Left hindlimb (tissue), 1 donor: ENCODE measurements at places on chromosomes 4 and X.

GRCh38 chr4:1505511-1506460 is 99.5 kb upstream of the NKX1-1 start:
- no peak for DNase-seq

DNA sequence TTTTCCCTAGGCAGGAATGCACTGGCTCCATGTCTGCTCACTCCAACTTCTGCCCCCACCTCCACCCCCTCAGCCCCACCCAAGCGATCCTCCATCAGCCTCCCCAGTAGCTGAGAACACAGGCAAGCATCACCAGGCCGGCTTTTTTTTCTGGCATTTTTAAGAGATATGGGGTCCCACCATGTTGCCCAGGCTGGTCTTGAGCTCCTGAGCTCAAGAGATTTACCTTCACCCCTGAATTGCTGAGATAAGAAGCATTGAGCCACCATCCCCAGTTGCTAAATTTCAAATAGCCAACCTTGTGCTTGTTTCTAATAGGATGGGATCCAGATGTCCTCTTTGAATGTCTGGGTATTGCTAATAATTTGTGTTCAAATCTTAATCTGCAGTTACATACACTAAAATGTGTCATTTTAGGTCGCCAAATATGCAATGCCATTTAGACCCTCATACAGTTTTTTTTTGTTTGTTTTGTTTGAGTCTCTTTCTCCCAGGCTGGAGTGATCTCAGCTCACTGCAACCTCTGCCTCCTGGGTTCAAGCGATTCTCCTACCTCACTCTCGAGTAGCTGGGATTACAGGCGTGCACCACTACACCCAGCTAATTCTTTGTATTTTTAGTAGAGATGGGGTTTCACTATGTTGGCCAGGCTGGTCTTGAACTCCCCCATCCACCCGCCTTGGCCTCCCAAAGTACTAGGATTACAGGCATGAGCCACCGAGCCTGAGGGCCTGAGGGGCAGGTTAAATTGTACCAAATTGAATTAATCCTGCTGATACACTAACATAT is 8.8 kb downstream of the LARP7 start:
- DNase-seq, result no peak

- DNase-seq, result no peak
Observed at GRCh38 chr4:54395013-54395527, 166.0 kb downstream of the PDGFRA start.

DNA sequence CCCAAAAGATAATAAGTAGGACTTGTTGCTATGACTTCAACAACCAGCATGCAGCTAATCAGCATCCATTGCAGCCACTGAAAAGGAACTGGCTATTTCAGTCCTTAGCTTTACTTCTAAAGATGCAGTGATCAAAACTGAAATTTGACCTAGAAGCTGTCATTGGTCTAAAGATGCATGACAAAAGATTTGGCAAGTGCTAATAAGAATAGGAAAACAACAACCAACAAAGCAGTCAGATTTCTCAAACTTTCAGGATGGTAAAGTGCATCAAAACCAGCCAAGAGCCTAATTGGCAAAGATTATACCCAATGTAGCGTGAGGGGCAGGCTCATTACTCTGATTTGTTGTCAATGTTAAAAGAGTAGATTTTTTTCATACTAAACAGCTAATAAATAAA is 77.1 kb upstream of the WDR17 start:
- DNase-seq, result no peak

- no peak for DNase-seq
Observed at GRCh38 chr4:150972592-150972991, 42.5 kb downstream of the LRBA start.

GRCh38 chr4:30838331-30838730 is 118.2 kb downstream of the PCDH7 start:
- DNase-seq, result no peak

GRCh38 chr4:147794787-147795413 is 63.0 kb downstream of the ARHGAP10 start:
- DNase-seq, result no peak

GRCh38 chr4:139525414-139525813 is 30.6 kb downstream of the SETD7 start:
- no peak for DNase-seq

- DNase-seq, result peak; percentile 77
Observed at GRCh38 chrX:101659601-101660063, at the start of gene ARMCX2. TSS of gene ARMCX2 (minus strand) at chrX:101659850. CDS start at chrX:101657588, 2,262 bp downstream.

DNA sequence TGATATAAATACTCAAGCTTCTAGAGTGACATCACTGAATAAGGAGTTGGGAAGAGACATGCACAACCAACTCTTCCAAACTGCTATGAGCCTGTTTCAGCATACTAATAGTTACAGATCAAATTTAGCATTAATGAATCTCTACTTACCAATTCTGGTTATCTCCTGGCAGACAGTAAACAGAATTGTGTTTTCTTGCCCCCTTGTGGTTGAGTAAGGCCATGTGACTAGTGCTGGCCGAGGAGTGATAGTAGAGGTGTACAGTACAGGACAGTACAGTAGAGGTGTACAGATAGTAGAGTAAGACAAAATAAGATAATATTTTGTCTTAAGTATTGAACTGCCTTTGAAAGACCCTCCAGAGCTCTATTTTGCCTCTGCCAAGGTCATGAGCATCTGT is 681.4 kb downstream of the GABRG1 start:
- DNase-seq, result no peak

DNA sequence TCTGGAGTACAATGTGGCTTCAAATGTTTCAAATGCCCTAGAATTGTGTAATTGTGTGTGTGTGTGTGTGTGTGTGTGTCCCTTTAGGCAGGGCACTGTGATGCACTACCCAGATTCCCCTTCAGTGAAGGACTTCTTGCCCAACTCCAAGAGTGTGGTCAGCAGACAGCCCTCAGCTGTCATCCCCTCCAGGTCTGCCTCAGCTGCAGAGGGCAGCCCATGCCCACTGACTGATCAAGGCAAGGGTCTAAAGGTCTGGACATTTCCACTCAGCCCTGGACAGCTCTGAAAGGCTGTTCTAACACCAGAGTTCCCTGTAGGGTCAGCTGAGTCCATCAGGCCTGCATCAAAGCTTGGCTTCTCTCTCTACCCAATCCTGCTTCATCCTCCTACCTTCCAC is 83.9 kb upstream of the USP9X start:
- no peak for DNase-seq
